ENCODE measurements at places on chromosomes 2 and 18.

DNA sequence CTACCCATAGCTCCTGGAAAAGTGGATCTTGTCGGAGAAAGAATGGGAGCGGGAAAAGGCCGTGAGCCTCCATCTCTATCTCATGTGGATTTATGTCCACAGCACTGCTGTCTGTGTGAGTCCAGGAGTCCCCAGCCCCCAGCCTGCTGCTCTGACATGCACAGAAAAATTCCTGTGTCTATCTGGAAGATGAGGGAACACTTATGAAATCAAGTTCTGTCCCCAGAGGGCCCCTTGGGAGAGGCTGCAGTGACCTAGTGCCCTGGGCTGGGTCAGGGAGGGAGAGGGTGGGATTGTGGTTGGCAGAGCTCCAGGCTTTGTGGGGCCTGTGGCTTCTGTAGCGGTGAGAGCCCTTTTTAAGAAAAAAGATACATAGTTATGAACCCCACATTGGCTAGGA, 37.6 kb downstream of the HJURP start:
- no peak for DNase-seq

DNA sequence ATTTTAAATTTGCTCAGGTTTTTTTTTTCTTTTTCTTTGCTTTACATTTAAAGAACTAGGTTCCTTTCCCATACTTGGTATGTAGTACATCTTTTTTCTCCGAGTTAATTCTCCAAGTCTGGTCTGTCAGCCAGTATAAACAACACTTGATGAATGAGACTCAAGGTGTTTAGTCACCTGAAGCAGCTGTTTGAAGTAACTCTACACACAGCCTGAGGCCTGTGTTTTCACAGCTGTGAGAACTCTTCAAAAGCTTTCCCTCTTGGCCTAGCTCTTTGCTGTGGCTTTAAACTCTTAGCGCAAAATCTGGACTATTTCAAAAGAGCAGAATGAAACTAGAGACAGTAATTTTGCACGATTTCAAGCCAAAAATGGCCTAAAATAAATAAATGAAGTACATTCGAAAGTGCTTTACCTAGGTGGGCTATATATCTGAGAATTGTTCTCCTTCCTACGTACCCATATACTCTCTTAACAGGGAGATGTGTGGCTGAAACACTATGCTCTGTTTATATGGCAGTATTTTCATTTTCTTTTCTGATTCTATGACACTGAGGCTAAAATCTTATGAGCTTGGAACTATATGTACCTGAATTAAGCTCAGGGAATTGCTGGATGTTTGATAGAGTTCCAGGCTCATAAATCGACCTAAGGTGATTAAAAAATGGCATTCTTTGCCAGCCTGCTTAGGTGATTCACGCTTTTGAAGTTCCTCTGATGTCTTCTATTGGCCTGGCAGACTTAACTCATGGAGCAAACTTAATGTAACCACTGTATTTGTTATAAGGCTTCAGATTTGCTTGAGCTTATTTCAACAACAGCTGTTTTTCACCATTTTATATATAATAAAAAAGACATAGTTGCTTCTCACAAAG, 1044.1 kb upstream of the ZEB2 start:
- no peak for DNase-seq

- DNase-seq = no peak
Measured at GRCh38 chr2:44178950-44179349, 10.3 kb downstream of the PPM1B start.

DNA sequence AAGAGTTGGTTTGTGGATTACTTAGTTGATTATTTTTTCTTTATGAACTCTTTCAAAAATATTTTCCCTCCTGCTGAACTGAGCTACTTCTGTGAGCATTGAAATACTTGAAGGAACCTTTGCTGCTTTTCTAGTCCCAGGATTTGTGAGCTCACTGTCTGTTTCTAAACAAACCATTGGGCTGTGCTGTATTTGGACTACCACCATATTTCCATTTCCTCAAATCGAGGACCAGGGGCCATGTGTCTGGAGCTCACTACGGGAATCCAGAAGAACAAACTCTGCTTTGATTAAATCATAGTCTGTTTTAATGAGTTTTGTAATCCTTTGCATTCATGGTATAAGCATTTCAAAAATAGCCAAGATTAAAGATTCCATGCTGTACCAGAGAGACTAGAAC, 1.3 kb downstream of the MRPL33 start:
- DNase-seq = no peak

DNA sequence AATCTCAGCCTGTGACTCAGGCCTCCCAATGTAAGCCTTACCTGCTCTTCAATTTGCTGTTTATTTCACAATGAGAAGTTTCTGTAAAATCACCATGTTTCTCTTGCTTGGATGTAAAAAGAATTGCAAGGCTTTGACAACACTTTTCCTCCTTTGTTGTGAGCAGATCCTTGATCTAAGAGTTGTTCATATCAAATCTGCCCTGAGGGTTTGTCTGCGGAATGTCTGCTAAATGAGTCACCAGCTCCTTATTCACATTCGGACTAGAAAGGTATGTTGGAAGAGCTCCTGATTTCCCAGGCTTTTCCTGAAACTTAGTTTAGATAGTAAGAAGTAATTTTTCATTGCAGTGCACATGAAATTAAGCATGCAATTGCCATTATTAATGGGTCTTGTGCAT, 268.2 kb upstream of the TCF4 start:
- DNase-seq = no peak

GRCh38 chr2:143574069-143574468, 444.9 kb downstream of the ARHGAP15 start:
- no peak for DNase-seq

DNA sequence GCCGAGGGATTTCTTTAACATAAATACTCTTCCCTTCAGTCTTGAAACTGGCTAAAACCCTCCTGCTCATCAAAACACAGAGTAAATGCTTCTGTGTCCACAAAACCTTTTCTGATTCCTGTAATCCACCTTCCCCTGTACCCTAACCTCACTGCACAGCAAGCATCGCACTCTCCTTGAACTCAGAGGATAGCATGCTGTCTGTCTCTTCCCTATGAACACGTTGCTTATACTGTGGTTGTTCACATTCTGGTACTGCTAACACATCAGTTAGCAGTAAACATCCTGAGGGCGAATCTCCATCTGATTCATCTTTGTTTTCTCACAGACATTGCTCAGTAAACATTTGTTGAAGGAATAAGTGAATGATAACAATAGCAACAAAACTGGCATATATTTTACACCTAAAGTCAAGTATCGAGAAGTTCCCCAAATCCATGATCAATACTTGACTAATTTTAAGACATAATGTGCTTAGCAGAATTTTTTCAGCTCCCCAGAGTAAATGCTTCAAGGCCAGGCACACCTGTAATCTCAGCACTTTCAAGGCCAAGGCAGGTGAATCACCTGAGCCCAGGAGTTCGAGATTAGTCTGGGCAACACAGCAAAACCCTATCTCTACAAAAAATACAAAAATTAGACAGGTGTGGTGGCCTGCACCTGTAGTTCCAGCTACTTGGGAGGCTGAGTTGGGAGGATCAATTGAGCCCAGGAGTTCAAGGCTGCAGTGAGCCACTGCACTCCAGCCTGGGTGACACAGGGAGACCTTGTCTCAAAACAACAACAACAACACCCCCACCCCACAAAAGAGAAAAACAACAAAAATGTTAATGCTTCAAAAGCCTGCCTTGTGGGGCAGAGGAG, 45.6 kb upstream of the LPIN2 start:
- DNase-seq = no peak

DNA sequence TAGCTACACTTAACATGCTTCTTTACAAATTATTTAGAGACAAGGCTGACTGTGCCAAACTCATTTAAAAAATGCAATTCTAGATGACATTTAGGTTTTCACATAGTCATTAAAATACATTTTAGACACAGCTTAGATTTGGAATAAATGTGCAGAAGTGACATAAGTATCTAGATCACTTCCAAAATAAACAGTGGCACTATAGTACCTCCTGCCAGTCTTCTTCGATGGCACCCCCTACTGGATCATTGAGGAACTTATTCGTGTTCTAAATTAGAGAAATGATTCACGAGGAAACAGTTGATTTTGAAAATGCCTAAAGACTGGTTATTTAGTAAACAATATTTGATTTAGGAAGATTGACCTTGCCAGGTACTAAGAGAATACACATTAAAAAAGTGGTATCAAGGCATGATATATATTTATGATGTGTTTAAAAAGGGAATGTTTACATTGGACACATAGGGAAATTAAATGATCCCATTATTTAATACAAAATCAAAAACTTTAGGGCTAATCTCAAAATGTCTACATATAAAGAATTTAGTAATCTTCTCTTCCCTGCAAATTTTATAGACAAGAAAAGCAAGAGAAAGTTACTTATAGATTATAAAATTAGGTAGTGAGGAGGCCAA, 323.9 kb downstream of the XIRP2 start:
- DNase-seq = no peak

DNA sequence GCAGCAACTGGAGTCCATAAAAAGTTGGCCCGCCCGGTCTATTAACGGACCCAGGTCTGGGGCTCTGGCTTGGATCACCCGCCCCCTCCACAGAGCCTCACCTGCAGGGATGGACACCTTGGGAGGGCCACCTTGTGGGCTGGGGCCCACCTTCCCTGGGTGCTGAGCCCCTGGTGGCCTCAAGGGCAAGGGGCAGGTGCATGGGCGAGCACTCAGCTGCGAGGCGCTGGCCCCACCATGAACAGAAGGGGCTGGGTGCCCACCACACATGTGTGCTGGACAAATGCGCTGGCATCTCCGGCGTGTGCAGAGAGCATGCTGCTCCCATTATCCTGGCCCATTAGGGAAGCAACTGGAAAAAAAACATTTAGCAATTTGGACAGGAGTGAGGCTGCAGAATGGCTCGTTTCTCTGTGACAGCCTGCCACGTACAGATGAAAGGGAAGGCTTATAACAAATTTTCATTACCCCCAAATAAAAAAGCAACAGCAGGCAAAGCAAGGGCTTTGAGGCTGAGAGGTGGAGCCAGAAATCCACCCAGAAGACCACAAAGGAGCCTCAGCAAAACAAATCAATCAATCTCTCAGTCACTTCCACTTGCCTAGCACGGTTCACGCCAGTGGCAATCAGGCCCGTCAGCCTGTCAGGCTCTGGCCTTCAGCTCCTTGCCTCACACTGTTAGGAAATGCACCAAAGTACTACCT, 253.1 kb upstream of the ZNF521 start:
- DNase-seq = no peak

GRCh38 chr2:176790468-176790867, 422.1 kb upstream of the HNRNPA3 start:
- no peak for DNase-seq

- no peak for DNase-seq
Measured at GRCh38 chr2:203787979-203788378, 79.6 kb upstream of the CTLA4 start.

DNA sequence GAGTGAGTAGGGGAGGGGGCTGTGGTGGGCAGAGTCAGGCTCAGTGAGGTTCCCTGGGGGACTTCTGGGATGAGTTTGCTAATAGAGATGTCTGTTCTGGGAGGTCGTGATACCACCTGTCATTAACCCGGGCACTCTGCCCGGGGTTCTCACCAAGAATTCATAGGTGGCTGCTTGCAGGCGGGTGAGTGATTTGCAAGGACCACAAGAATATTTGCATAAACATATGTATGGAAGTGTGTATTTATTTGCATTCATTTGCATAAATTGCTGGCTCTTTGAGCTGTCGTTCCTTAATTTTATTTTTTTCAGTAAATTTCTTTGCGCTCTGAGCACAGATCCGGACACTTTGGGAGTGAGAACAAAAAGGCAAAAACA, 260.0 kb downstream of the ATAD2B start:
- DNase-seq = no peak

DNA sequence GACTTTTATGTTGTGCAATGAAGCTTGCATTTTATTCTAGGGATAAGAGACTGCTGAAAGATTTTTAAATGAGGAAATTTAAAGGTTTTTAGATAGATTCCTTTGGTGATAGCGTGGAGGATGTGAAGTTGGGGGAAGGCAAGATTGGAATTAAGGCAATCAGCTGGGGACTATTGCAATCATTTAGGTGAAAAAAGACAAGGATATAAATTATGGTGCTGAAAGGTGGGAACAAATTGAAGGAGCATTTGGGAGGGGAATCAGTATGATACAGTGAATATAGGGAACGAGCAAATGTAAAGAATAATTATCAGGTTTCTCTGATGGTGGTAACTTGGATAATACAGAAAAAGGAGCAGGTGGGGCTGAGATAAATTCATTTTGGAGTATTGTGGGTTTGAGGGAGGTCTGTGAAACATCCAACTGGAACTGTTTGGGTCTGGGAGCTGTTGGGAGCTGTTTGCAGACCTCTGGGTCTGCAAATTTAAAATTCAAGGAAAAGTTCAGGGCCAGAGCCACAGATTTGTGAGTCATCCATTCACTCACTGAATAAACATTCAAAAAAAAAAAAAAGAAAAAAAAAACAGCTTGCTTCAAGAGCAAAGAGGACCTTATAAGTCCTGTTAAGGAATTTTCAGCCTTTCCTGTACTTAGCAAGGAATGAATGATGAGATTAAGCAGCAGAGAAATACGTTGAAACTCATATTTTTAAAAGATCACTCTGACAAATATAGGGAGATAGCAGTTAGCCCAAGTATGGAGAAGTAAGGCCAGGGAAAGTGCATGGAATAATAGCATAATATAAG, 257.5 kb upstream of the FN1 start:
- no peak for DNase-seq

DNA sequence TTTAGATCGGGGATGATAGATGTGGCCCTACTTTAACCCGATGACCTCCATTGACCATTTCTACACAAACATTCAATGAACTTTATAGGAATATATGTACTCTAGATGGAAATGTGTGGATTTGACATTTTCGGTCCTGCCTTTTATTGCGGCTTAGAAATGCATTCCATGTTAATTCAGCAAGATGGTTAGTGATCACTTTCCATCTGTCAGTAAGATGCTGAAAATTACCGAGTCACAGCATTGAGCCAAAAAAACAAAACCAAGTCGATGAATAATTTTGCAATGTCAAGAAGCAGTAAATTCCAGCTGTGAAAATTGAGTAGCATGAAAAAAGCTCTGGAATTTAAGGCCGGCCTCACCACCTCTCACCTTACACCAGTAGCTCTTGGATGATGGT, 1642.6 kb upstream of the NXPH2 start:
- DNase-seq = no peak

GRCh38 chr2:75729861-75730260, 19.1 kb upstream of the GCFC2 start:
- DNase-seq = no peak

DNA sequence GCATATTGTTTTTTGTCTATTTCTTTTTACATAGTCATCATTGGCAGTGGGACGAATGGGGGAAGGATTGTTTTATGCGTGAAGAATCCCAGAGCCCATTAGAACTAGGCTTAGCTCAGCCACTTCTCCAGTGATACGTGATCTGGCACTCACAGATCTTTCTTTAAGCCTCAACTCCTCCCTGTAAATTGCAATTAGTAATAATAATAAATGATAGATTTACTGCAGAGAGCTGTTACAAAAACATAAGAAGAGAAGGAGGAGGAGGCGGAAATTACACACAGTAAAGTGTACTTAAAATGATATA, 629.3 kb downstream of the NRXN1 start:
- no peak for DNase-seq

- DNase-seq = peak; percentile 12
Measured at GRCh38 chr2:60719331-60719730, 36.7 kb upstream of the PAPOLG start.
